ENCODE measurements at places on chromosomes 2 and 18. TPM values are rescaled to one million over a fixed set of nuclear protein-coding genes. Genes with fewer than 3 reads are reported as not detected.

- peak; percentile 52 for DNase-seq
Observed at GRCh38 chr2:12034382-12034781, 287.9 kb downstream of the LPIN1 start.

GRCh38 chr2:70498528-70498927 lies 55.1 kb downstream of the TGFA start:
- DNase-seq, result no peak

- DNase-seq, result no peak
Observed at GRCh38 chr18:52452427-52452826, 112.4 kb downstream of the DCC start.

- no peak for DNase-seq
Observed at GRCh38 chr18:3126457-3127097, 93.2 kb downstream of the MYOM1 start.

DNA sequence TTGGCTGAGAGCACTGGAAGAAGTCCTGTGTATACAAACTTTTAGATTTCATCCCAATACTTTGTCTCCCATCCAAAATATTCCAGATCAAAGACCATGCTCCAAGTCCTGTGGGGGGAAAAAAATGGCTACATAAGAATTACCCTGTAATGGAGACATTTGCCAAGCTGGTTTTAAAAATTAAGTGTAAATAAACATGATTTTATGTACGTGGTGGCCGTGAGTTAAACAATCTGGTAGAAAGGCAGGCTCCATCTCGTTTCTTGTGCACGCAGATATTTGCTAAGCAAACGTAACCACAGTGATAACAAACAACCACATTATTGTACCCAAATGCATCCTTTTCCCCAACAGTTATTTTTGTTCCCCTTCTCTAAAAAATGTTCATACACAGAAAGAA lies 176.4 kb downstream of the ZNF516 start:
- DNase-seq, result no peak

- no peak for DNase-seq
Observed at GRCh38 chr2:46323730-46324129, 26.5 kb downstream of the EPAS1 start.

DNA sequence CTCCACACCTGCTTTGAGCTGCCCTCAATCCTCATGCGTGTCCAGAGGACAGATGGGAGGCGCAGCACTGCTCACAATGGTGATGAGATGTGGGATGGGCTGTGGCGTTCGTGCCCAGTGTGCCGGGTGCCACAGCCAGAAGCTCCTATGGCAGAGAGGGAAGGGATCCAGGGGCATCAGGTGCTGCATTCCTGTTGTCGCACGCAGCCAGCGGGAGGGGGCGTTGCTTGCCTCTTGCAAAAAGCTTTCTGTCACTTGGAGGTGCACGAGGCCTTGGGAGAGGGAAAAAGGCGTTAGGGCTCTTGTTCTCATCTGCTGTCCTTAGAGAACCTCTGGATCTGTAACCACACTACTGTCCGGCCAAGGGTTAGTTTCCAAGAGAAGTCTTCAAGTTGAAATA lies 29.2 kb upstream of the ALLC start:
- no peak for DNase-seq

GRCh38 chr18:76208678-76209306 lies 286.2 kb downstream of the ZNF516 start:
- no peak for DNase-seq

DNA sequence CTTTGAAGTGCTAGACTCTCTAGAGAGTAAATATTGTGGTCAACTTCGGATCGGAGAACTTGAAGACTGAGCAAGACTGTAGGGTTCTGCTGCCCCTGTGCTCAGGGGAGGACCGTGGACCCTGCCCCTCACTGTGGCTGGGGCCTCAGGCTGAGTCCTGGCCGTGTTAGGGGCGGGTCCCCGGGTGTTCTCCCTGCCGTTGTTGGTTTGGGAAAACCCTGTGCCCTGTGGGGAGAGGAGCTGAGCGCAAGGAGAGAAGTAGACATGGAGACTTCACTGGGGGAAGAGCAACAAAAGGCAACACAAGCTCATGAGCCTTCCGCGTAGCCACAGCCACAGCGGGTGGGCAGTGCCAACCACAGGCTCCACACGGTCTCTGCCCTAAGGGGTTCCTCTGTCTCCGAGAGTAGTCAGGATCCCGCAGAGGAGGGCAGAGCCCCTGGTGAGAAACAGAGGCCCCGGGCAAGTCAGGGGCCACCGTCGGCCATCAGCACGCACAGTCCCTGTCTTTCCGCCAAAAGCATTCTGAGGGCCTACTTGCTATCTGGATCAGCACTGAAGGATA lies 53.1 kb downstream of the NTSR2 start:
- DNase-seq, result no peak

DNA sequence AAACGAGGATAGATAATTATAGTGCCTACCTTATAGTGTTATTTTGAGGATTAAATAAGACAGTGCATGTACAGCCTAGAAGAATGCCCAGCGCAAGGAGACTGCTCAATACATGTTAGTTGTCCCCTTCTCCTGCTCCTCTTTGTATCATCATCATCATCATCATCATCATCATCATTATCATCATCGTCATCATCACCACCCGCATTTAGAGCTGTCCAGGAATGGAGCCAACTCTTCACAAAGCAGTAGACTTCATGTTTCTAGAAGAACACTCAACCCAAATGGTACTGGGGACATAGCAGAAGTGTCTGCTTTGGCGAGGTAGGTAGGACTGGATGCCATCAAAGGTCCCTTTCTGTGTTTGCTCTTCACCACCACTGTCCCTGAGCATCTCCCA lies 116.0 kb downstream of the TRIM43 start:
- no peak for DNase-seq

GRCh38 chr2:37720533-37721200 lies 49.2 kb upstream of the CDC42EP3 start:
- no peak for DNase-seq

DNA sequence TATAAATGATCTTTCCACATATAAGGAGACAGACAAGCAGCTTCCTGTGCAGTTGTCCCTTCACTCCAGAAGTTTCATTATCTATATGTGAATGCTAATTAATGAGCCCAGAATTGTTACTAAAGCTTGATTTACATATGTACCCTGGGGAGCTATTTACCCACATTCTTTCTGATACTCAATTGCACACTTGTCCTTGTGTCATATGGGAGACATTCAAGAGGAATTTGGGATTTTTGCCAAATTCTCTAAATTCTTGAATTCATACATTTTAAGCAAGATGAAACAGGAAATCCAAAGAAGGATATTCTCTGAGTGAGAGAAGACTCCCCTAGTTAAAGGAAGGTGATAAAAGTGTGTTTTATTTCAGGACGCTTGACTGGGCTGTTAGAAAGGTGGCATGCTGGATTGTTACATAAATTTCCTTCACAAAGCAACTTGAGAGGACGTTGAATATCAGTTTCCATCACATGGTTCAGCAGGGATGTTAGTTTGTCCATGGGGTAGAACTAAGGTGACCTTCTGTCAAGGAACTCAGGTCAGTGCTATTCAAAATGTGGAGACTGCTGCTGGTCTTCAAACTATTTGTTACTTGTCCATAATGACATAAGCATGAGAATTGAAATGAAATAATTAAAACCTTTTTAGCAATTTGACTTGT lies 368.2 kb downstream of the IRS1 start:
- no peak for DNase-seq

DNA sequence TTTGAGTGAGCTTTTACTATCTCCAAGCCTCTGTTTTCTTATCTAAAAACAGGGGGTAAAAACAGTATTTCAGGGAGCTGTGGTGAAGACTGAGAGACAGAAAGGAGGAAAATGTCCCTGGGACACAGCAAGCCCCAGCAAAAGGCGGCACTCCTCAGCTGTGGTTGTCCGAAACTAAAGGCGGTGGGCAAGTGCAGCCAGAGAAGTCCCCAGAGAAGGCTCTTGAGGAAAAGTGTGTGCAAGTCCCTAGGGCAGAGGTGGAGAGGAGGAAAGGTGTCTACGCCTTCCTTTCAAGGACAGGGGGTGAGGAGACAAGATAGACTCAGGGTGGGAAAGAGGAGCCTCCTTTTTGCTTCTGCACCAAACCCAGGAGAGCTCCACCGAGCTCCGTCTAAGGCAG lies 45.5 kb downstream of the CYP27C1 start:
- no peak for DNase-seq

- DNase-seq, result no peak
Observed at GRCh38 chr2:73594251-73594650, 48.0 kb downstream of the NAT8 start.

DNA sequence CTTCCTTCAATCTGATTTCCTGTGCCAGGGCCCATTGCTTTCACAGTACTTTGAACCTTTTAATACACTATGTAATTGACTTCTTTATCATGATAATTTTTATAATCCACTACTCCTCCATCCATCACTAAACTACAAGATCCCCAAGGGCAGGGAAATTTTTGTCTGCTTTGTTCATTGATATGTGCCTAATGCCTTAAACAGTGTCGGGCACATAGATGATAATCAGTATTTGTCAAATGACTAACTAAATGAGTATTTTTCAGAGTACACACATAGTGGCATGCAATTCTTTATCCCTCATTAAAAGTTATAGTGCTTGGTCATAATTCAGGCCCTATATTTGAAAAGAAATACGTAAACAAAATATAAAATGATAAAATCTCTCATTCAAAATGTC lies 5.3 kb upstream of the STAMBP start:
- no peak for DNase-seq

- no peak for DNase-seq
Observed at GRCh38 chr2:126902152-126902835, 3.6 kb downstream of the TEX51 start.

DNA sequence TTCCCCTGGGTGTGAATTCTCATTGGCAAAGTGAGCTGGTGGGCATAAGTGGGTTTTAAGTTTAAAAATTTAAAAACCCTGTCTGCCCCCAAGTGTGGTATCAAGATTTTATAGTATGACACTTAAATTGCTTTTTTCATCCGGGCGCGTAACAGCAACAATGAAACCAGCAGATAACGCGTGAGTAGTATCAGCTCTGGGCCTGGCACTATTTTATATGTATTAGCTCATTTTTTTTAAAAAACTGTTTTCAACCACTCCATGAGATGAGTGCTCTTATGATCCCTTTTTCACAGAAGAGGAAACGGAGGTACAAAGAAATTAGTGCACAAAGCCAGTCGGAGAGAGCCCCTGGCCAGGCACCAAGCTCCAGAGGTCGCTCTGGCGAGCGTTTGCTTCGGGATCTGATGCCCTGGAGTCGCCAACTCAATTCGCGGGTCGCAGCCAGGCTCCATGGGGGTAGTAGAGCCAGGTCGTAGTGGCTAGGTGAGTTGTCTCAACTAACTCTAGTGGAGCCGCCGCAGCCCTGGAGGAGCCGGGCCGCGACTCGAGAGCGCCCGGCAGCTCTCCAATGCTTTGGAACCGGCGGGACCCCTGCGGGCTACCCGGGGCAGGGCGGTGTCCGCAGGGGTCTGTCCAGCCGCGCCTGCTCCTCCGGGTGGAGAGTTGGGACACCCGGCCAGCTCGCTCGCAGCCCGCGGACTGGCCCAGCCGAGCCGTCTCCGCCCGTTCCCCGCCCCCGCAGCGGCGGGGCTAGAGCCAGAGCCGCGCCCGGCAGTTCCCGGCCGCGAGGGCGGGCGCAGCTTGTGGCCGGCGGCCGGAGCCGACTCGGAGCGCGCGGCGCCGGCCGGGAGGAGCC lies at the start of gene IL1R1:
TSS of gene IL1R1 (plus strand) at position 777 of the 859 bp plus-strand sequence. CDS start 14,979 bp downstream, outside the sequence.
- no peak for DNase-seq

CYBRD1 gene
- not detected for polyA plus RNA-seq

IL1F10 gene
- polyA plus RNA-seq, result not detected

HAUS1 gene
- 66.5 TPM for polyA plus RNA-seq

CAPN10 gene
- polyA plus RNA-seq, result 1.4 TPM

CRYGD gene
- not detected for polyA plus RNA-seq

ADD2 gene
- 4.1 TPM for polyA plus RNA-seq

All from naive B cell (primary cell).